ENCODE measurements at places on chromosomes 1 and 21.

DNA sequence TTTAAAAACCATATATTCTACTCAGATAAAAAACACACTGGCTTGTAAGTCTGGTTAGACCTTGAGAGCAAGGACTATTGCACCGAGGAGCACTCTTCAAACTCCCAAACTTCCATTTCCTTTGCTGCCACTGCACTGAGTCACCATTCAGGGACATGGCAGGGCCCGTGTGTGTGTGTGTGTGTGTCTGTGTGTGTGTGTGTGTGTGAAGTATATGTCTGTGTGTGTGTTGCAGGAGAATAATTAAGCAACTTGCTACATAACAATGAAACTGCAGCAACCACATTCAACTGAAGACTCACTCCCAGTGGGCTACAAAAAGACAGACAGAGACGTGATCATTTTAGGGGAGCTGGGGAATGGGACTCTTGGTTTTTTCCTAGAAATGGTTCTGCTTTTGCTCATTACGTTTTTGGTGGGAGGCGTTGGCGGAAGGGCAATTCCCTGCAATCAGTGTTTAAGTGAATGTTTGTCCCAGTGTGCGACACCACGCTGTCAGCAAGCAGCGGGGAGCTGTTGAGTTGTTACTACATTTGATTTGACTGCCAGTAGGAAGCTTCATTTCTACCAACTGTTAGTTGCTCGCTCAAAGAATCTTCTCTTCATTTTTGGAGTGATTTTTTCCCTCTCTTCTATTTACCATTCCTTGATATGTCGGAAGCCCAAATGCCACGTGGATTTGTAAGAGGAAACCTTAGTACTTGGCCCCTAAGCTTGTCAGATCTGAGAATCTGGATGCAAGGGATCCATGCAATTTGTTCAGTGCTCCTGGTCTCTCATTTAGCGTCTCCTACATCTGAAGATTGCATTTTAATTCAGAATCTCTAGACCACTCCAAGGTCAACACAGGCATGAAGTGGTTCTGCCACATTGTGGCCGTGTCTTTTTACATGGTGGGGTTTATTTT, 36.1 kb downstream of the ESRRG start:
- DNase-seq, result no peak

- no peak for DNase-seq
These were observed 97.8 kb downstream of the DUSP10 start for GRCh38 chr1:221644145-221644448.

GRCh38 chr1:8562881-8563865, 245.3 kb downstream of the SLC45A1 start:
- no peak for DNase-seq

- DNase-seq, result no peak
These were observed 13.0 kb downstream of the GRHL3 start for GRCh38 chr1:24331961-24332673.

- DNase-seq, result no peak
These were observed 3.7 kb downstream of the KAZN start for GRCh38 chr1:14602136-14602535.

GRCh38 chr21:17461014-17461413, 51.8 kb upstream of the CXADR start:
- DNase-seq, result no peak

DNA sequence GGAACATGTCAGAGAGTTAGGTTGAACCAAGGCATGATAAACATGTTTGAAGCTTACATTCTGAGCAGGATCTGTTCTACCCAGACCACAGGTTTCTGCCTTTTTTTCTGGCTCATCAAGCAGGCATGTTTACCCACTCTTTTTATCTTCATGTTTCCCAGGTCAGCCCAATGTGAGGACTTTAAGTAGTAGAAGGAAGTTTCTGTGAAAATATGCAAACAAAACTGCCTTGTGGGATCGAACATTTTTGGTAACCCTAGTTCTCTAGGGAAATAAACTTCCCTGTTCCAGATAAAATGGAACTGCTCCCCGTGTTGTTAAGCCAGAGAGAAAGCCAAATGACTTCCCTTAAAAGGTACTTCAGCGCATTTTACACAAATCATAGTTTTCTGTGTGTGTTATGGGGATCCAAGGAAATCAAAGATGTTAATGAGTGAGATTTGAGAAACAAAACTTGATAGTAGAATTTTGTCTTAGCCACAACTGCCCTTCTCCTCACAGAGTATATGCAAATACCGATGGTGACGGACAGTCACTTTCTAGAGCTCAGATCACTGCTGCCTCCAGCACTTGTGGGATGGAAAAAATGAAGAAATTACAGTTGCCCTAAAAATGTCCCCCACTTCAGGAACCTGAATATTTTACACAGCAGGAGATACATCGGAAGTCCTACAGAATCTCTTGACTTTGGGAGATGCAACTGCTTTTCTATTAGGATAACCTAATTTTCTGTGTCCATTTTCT, 765 bp upstream of the HIPK1 start:
- DNase-seq, result no peak

GRCh38 chr1:188089461-188089860, 1260.7 kb downstream of the PLA2G4A start:
- DNase-seq, result no peak

GRCh38 chr1:229860926-229861325, 206.1 kb upstream of the GALNT2 start:
- no peak for DNase-seq

DNA sequence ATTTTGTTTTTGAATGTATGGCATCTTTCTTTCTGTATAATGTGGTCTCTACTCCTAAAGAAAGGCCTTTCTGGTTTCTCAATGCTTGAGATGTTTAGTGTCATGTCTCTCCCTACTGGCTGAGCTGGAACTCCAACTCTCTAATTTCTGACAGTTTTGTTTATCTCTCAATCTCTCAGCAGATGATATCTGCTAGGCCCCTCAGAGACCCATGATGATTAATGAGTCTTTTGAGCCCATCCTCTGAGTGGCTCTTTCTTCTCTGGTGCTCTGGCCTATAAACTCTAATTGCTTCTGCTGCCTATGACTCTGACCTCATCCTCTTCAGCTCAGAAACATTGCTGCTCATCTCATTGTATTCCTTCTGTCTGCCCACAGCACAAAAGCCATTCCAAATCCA, 46.6 kb downstream of the CRB1 start:
- no peak for DNase-seq

DNA sequence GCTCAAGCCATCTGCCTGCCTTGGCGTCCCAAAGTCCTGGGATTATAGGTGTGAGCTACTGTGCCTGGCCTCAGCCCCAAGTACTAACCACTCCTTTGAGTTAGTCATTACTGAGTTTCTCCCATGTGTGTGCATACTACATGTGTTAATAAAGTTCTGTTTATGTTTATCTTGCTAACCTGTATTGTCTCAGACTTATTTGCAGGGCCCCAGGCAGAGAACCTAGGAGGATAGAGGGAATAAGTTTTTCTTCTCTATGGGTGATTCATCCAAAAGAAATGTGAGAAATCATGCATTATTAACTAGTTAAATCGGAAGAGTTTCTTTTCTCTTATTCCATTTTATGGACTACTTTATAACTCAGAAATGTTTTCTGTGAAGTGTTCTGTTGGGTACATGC, 203.9 kb upstream of the CACYBP start:
- DNase-seq, result no peak

DNA sequence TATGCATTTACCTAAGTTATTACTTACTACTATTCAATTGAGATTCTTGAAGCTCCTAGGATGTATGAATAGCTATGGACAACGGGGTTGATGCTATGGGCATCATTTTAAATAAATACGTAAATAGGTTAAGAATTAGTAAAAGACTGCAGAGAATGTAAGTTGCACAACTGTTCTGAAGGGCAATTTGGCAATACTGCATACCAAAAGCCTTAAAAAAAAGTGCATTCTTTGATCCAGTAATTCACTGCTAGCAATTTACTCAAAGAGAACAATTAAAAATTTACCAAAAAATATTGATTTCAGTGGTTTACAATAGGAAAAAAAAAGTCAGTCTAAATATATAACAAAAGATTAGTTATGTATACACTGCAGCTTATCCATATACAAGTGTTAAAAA, 3.5 kb downstream of the ARPC5 start:
- DNase-seq, result no peak

DNA sequence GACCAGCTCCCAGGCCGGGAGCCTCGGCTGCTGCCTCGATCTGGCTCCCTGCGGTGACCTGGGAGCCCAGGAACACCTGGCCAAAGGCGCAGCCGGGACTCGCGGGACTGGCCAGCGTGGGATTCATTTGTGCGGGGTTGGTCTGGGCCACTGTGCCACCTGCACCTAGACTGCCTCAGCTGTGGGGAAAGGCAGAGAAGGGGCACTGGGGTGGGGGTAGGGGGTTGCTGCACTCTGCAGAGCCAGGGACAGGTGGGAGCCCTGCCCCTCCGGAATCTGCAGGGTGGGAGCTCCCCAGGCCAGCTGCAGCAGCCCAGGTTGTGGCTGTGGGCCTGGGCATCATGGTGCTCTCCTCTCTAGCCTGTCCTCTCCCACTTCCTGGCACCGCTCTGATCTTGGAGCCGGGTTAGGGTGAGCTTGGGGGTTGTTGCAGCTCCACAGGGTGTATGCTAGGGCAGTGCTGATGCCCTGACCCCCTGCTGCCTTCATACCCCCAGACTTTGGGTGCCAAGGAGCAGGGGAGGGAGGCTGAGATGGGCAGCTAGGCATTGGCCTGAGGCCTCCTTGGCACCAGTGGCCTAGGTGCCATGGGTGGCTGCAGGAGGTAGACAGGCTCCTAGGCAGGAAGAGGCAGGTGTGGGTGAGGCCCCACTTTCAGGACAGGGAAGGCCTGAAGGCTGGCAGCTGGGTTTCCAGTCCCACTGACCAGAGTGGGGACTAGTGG, 57.5 kb upstream of the ETV3 start:
- DNase-seq, result no peak

- DNase-seq, result no peak
These were observed 6.2 kb downstream of the E2F2 start for GRCh38 chr1:23524716-23525401.

DNA sequence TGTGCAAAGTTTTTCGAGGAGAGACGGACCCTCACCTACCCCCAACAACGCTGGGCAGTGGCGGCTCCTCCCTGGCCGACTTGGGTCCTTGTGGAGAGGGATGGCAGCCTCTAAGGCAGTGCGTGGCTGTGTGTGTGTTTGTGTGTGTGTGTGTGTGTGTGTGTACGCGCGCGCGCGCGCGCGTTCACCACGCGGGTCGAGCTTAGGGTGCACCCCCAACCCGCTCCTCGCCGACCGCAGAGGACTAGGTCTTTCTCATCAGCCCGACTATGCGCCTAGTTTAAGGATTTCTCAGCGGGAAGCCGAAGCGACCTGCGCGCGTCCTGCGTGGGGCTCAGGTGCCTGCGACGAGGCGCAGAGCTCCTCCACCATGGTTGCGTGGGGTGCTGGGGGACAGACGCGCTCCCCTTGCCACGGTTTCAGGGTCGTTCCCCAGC, 940 bp downstream of the SOX13 start:
- DNase-seq, result no peak

DNA sequence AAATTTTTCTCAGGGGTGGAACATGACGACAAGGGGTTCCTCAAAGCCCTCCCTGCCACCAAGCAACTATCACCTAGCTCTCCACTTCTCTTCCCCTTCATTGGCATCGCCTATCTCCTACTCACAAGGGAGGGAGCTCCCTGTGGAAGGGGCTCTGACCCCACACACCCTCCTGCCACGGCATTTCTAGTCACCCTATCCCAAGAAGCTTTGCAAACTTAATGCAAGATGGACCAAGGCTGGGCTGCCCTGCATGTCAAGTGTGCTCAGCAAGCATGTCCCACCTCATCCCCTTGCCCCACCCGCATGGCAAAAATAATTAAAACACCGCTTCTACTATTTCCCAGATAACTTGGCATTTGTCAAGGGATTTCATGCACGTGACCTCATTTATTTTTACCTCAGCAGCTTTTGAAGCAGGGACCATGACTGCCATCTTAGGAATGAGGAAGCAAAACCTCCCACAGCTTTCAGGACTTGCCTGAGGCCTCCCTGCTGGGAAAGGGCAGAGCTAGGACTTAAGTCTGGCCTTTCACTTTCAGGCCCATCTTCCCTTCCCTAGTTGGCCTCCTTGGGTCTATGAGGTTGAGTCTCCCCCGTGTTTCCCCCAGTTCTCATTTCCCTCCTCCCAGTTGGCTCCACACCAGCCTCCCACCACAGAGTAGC, 161.3 kb downstream of the TSEN15 start:
- no peak for DNase-seq

DNA sequence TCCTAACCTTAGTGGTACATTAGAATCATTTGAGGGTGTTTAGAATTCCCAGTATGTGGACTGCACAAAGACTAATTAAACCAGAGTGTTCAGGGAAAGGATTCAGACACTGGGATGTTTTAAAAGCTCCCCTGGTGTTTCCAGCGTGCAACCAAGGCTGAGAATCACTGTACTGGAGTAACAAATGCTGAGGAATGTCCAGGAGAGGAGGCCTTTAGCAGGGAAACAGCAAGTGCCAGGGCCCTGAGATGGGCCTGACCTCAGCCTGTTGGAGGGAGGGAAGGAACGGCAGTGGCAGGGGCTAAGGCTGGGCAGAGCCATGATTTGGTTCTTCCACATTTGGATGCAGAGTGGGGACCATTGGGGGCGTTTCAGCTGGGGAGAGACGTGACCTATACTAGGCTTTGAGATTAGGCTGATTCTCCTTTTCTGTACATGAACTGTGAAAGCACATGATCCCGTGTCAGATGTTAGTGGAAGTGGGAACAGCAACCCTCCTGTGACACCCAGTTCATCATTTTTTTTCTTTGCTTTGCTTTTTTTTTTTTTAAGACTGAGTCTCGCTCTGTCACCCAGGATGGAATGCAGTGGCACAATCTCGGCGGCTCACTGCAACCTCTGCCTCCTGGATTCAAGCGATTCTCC, 49.3 kb downstream of the KANK4 start:
- DNase-seq, result no peak

- no peak for DNase-seq
These were observed 1270.8 kb downstream of the MRPL39 start for GRCh38 chr21:24336491-24336890.

- no peak for DNase-seq
These were observed 5.7 kb upstream of the PKN2 start for GRCh38 chr1:88678405-88678804.

- DNase-seq, result no peak
These were observed 8.5 kb upstream of the USP1 start for GRCh38 chr1:62428351-62428750.

DNA sequence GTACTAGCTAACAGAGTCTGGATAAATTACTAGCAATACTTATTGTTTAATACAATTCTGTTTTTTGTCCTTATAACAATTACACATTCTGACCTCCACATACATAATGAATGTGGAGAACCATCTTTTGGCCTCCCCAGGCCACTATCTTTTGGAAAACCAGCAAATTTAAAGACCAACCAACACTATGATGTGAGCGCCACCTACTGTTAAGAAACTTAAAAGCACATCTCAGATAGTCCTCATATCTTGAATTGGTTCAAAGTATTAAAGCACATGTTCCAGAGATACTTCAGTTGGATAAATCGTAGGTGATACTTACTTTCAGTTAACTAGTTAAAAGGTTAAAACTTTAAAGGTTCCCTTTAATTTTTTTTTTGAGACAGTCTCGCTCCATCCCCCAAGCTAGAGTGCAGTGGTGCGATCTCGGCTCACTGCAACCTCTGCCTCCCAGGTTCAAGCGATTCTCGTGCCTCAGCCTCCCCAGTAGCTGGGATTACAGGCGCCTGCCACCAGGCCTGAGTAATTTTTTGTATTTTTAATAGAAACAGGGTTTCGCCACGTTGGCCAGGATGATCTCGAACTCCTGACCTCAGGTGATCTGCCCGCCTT, 29.3 kb upstream of the USP1 start:
- DNase-seq, result no peak

All from activated T-helper 1 cell treated with anti-CD3 and anti-CD28 coated beads, Interleukin-2, amount 50 U/mL, for 16 hours (primary cell).